ENCODE measurements at places on chromosomes 5 and 9.

- DNase-seq, result no peak
Observed at GRCh38 chr9:114591291-114591787, 3.8 kb downstream of the ATP6V1G1 start.

DNA sequence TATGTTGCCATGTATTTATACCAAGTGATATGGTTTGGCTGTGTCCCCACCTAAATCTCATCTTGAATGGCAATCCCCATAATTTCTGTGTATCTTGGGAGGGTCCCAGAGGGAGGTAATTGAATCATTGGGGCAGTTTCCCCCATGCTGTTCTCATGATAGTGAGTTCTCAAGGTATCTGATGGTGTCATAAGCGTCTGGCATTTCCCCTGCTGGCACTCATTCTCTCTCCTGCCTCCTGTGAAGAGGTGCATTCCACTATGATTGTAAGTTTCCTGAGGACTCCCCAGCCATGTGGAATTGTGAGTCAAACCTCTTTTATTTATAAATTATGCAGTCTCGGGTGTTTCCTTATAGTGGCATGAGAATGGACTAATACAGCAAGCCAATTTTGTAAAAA, 140.8 kb upstream of the ADAMTSL1 start:
- no peak for DNase-seq

- DNase-seq, result no peak
Observed at GRCh38 chr9:134899168-134899567, 18.5 kb downstream of the FCN1 start.

- no peak for DNase-seq
Observed at GRCh38 chr9:93210324-93210973, 26.5 kb downstream of the WNK2 start.

GRCh38 chr5:93431250-93431649, 149.8 kb downstream of the NR2F1-AS1 start:
- no peak for DNase-seq

GRCh38 chr5:21237461-21237860, 1249.5 kb upstream of the CDH18 start:
- no peak for DNase-seq

- no peak for DNase-seq
Observed at GRCh38 chr9:131635285-131635684, 90.0 kb downstream of the PRRT1B start.

GRCh38 chr9:89382026-89382986, 64.0 kb downstream of the SECISBP2 start:
- no peak for DNase-seq

- DNase-seq, result no peak
Observed at GRCh38 chr9:83965350-83966208, 14.4 kb downstream of the HNRNPK start.

DNA sequence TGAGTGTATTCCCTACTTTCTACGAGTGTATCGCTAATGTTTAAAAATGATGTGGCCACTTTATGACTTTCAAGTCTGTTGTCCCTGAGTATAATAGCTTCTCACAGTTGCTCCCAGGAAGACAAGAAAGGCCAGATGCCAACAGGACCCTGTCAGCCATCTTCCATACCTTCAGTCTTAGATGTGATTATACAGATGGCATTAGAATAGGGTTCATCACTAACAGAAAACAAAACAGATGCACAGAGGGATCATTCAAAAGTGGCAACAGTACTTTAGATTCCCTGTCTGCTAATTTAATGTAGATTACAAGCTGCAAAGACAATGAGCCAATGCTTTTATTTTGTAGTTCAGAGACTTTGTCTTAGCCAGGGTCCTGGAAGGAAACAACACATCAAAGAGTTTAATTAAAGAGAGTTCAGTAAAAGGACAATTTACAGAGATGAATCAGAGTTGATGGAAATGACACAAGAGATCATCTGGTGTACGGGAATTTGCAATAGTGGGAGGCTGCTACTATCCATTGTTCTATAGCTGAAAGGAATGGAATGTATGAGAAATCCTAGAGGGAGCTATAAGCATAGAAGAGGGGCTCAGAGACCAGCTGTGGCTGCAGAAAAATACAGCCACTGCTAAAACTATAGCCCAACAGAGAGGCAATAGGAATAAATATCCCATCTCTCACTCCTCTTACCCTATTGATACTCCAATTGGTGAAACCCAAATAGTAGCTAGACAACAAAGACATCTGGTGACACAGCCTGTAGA, 393.7 kb upstream of the SMC2 start:
- DNase-seq, result no peak

- no peak for DNase-seq
Observed at GRCh38 chr5:12335938-12336337, 431.7 kb upstream of the CTNND2 start.

DNA sequence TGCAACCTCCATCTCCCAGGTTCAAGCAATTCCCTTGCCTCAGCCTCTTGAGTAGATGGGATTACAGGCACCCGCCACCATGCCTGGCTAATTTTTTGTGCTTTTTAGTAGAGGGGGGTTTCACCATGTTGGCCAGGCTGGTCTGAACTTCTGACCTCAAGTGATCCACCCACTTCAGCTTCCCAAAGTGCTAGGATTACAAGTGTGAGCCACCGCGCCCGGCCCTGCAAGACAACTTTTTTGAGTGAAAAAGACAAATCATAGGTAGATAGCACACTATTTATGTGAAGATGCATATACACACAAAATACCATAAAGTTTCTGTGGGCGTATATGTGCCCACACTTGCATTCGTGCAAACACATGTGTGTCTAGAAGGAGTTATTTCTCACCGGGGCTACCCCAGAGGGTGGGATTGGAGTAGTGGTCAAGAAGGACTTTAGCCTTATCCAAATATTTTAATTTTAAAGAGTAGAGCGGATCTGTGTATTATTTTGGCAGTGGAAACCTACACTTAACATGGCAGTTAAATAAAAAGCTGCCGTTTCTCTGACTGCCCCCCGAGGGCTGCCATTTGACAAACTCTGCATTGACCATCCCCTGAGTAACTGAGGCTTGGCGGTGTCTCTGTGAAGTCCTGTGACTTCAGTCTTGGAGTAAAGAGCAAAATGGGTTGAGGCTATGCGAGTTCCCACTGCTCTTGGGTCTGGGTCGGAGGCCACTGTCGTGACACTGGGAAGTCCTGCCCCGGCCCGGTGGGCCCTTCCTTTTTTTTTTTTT, 93.4 kb upstream of the PTCH1 start:
- no peak for DNase-seq

DNA sequence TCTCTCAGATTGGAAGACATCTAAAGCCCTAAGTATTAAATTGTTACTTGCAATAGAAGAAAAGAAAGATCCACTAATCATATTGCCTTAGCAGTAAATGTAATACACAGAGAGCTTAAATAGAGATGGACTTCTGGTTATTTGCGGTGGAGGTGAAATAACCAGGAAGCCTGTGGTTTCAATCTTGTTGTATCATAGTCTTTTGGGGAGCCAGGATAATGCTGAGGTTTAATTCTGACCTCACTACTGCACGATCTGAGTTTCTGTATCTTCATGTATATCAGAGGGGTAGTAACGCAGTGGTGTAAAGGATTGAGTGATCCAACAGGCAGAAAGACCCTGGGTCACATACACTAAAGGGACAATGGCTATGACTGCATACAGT, 71.7 kb downstream of the ANKRD55 start:
- DNase-seq, result no peak

DNA sequence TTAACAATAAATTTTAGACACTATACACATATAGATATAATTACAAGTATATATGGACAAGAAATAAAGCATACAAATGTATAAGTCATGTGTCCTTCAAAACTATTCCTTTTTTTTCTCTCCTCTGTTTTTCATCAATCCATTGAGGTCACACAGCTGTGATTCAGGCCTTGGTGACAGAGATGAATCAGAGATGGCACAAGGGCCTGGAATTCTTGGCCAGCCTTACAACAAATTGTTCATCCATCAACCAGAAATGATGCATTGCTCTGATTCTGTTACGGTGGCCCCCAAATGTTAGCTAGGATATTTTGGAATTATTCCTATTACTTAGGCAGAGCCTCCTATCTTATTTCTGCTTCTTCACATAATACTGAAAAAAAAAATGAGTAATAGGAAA, 108.7 kb upstream of the MPDZ start:
- DNase-seq, result no peak
